Type B pancreatic cell (in vitro differentiated cells): ENCODE measurements at places on chromosomes 6 and 20.

DNA sequence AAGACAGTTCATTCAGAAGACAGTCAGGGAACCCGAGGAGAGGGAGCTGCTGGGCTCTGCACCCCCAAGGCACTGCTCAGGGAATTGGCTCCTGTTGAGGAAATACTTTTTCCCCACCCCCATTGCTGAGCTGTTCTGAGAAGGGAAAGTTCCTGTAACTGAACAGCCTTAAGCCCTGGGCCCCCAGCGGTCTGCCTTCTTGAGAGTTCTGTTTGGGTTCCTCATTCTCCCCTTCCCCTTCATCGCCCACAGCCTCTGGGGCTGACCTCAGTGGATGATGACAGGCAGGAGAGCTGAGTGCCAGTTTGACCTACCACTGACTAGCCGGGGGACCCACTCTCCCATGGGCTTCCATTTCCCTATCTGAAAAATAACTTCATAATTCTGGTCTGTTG lies 10.7 kb downstream of the HCK start:
- H3K27ac ChIP-seq, result no peak overlapping the region
- peaks cover 7% of the 10 kb centered on the region for H3K4me1 ChIP-seq
- H3K27me3 ChIP-seq, result peaks cover 72% of the 10 kb centered on the region
- H3K36me3 ChIP-seq, result no peaks in the 10 kb centered on the region

- no peak overlapping the region for H3K4me3 ChIP-seq
- peaks cover 17% of the 10 kb centered on the region for H3K4me1 ChIP-seq
- no peak overlapping the region for H3K27ac ChIP-seq
- no peak for DNase-seq
- no peaks in the 10 kb centered on the region for H3K27me3 ChIP-seq
These were observed 96.7 kb downstream of the L3MBTL3 start for GRCh38 chr6:130115036-130115435.

DNA sequence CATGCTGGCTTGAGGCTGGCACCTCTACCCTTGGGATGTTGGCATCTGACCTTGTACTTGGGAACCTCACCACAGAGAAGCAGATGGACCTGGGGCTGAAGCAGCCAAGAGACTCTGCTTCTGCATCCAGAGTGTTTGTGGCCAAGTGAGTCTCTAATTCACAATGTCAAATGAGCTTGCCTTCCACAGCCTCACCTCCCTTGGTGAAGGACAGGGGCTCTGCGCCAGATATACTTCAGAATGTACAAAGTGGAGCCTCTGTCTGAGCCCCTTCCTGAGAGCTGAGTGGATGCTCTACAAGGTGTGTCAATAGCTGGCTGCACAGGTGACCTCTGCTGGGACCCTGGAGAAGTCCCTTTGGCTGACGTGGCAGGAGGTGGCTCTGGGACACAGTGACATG lies 508.9 kb downstream of the CDH26 start:
- H3K36me3 ChIP-seq, result no peaks in the 10 kb centered on the region
- DNase-seq, result no peak
- H3K4me1 ChIP-seq, result peaks cover 5% of the 10 kb centered on the region

- peaks cover 4% of the 10 kb centered on the region for H3K36me3 ChIP-seq
- H3K27ac ChIP-seq, result no peak overlapping the region
- DNase-seq, result no peak
- no peaks in the 10 kb centered on the region for H3K27me3 ChIP-seq
- H3K4me1 ChIP-seq, result peaks cover 14% of the 10 kb centered on the region
These were observed 11.8 kb downstream of the MAP3K4 start for GRCh38 chr6:161003336-161003735.

GRCh38 chr20:23002276-23002675 lies 32.8 kb upstream of the SSTR4 start:
- no peak for DNase-seq
- peaks cover 9% of the 10 kb centered on the region for H3K27me3 ChIP-seq
- no peak overlapping the region for H3K27ac ChIP-seq

DNA sequence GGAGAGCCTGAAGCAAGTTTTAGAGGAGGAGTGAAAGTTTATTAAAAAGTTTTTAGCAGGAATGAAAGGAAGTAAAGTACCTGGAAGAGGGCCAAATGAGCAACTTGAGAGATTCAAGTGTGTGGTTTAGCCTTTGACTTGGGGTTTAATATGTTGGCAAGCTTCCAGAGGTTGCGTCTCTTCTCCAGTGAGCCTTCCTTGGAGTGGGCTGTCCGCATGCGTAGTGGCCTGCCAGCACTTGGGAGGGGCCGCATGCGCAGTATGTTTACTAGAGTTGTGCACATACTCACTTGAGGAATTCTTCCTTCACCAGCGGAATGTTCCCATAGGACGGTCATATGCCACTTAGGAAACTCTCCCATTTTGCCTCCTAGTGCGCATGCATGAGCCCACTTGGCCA lies 235.2 kb downstream of the ALDH8A1 start:
- no peak overlapping the region for H3K4me3 ChIP-seq
- no peaks in the 10 kb centered on the region for H3K36me3 ChIP-seq
- H3K27me3 ChIP-seq, result no peaks in the 10 kb centered on the region
- no peak overlapping the region for H3K27ac ChIP-seq
- H3K4me1 ChIP-seq, result peaks cover under 1% of the 10 kb centered on the region

DNA sequence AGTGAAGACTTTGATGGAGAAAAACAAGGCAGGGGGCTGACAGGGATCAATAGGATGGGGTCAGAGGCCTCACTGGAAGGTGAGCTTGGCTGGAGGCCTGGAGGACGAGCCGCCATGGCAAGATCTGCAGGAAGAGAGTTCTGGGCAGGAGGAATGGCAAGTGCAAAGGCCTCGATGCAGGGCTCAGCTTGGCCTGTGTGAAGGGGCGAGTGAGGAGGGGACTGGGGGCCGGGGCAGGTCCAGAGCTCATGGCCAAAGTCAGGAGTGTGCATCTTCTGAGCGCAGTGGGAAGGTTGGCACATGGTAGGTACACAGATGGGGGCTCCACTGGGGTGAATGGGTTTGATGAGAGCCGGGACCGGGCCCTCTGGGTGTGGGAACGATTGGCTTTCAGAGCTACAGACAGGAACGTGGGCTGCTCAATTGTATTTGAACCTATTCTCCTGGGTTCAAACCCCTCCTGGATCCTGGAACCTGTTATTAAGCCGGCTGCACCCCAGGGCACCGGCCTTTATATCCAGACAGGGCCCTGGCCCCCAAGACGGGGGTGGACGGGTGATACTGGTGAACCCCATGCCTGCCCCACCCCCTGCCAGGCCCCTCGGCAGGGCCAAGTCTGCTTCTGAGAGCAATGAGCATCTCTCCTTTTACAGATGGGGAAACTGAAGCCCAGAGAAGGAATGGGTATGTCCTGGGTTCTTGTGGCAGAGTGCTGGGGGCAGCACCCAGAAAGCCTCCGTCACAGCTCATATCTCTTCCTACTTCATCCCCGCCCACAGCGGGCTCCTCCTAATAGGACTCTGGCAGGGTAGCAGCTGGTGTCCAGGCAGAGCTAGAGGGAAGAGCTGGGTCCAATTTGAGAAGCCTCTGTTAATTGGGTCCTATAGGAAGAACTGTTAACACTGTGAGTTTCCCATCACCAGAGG lies 106.1 kb downstream of the CEBPB start:
- no peak overlapping the region for H3K4me3 ChIP-seq
- H3K36me3 ChIP-seq, result no peaks in the 10 kb centered on the region
- H3K4me1 ChIP-seq, result peaks cover 11% of the 10 kb centered on the region
- H3K27me3 ChIP-seq, result no peaks in the 10 kb centered on the region
- no peak for DNase-seq

DNA sequence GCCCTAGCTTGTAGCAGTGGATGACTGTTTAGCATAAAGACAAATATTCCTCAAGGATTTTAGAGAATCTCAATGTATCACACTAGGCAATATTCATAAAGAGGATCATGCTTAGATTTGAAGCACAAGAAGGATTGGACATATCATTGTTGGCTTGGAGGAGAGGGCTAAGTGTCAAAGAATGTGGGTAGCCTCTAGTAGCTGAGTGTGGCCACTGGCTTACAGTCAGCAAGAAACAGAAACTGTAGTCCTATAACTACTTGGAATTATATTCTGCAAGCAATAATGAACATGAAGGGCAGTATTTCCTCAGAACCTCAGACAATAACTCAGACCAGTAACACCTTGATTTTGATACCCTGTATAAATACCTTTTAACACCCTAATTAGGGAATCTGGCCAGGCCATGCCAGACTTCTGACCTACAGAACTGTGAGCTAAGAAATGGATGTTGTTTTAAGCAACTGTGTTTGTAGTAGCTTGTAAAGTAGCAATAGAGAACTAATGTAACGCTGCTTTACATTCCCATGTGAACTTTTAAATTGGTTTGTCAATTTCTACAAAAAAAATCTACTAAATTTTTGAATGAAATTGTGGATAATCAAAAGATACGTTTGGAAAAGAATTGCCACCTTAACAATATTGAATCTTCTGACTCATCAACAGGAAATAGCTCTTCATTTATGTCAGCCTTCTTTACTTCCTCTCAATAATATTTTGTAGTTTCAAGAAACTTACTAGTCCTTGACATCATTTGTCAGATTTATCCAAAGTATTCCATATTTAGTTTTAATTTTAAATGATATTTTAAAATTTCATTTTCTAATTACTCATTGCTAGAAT lies 65.2 kb upstream of the RSPO3 start:
- no peaks in the 10 kb centered on the region for H3K27me3 ChIP-seq
- H3K27ac ChIP-seq, result no peak overlapping the region
- H3K4me3 ChIP-seq, result no peak overlapping the region

DNA sequence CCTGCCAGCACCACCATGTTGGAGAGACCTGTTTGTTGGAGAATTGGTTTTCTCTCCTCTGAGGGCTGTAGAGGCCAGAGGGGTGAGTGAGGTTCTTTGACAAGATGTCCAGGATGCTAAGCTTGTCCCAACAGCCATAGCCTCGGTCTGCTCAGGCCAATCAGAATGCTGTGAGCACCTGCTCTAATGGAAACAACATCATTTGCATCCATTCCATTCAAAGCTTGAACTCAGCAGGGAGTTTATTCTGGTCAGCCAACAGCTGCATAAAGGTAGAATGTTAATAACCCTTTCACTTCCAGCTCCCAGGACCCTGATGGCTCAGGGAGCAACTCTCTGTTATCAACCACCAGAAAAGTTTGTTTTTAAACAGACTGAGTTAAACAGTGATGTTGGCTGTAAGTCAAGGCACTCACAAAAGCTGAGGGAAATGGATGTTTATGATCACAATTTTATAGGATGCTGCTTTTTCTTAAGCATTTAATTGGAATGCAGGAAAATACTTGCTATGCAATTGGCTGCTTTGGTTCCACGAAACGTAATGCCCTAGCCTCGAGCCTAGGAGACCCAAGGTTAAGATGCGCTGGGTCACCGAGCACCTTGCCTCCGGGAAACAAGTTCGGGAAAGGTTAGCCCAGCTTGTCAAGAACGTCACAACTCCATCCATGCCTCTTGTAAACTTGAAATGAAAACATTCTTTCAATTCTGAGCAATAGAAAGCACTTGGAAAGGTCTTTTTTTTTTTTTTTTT lies 155.2 kb downstream of the NFATC2 start:
- H3K36me3 ChIP-seq, result no peaks in the 10 kb centered on the region
- peaks cover 5% of the 10 kb centered on the region for H3K4me1 ChIP-seq
- no peaks in the 10 kb centered on the region for H3K27me3 ChIP-seq
- no peak for DNase-seq
- H3K4me3 ChIP-seq, result no peak overlapping the region

DNA sequence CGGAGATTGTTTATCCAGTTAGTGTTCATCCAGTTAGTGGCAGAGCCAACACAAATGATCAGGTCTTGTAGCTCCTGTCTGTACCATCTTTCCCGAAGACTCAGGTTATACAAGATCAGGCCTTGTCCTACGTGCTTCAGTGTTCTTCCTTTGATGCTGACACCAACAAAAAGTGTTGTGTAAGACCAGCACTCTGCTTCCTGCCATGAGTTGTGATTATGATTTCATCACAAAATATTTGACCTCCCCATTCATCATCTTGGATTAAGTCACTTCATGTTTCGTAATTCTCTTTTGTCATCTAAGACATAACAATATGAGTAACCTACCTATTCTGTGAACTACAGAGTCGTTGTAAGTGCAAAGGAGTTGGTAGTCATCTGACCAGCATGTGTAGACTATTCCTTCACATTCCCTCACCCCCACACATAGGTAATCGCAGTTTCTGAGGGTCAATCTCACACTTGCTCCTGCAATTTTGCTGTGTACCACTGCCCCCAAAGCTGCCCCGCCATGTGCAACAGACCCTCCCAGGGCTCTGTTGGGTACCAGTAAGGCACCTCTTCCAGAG lies 135.6 kb upstream of the SLC22A23 start:
- DNase-seq, result no peak
- no peaks in the 10 kb centered on the region for H3K27me3 ChIP-seq
- H3K27ac ChIP-seq, result peak overlapping the region; percentile 43

- no peaks in the 10 kb centered on the region for H3K27me3 ChIP-seq
- H3K27ac ChIP-seq, result no peak overlapping the region
- H3K4me1 ChIP-seq, result peaks cover 30% of the 10 kb centered on the region
- peaks cover 3% of the 10 kb centered on the region for H3K36me3 ChIP-seq
- no peak overlapping the region for H3K4me3 ChIP-seq
- DNase-seq, result no peak
These were observed 51.8 kb downstream of the UTRN start for GRCh38 chr6:144336900-144337299.

DNA sequence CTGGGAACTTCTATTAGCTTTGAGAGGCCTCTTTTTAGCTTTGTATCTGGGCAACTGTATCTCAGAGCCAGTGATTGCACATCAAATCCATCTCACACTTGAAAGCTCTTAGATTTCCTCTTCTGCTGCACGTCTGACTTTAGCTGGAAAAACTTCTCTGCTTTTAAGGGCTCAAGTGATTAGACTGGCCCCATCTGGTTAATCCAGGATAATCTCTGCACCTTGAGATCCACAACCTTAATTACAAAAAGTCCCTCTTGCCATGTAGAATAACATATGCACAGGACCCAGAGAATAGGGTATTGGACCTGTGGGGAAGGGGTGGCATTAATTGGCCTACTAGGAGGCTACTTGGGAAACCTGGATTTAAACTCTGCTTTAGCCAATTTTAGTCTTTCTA lies 24.2 kb downstream of the KLHL31 start:
- H3K4me1 ChIP-seq, result peaks cover 15% of the 10 kb centered on the region
- DNase-seq, result no peak
- H3K4me3 ChIP-seq, result no peak overlapping the region

DNA sequence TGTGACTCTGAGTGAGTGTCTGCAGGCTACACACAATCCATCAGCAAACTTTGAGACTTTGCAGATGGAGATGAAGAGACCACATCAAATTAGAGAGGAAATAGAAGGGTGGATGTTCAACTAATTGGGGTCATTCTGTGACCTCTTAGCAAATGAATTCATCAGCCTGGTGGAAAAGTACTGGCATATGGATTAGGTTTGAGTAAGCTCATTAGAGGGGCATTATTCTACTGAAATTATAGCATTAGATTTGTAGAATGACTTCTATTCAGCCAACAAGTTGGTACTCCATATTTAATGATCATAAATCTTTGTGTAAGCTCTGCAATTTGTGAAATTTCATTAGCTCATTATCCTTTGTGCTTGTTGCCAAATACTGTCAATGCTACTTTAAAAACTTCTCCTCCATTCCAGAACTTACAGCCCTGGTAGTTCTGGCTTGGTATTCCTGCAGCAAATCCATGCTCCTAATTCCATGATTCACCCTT lies 63.8 kb downstream of the ADTRP start:
- DNase-seq, result no peak
- H3K27me3 ChIP-seq, result peaks cover 4% of the 10 kb centered on the region
- no peak overlapping the region for H3K27ac ChIP-seq
- no peaks in the 10 kb centered on the region for H3K36me3 ChIP-seq
- peaks cover 37% of the 10 kb centered on the region for H3K4me1 ChIP-seq
- H3K4me3 ChIP-seq, result no peak overlapping the region

GRCh38 chr6:20539387-20539786 lies 5.1 kb downstream of the CDKAL1 start:
- H3K36me3 ChIP-seq, result peaks cover 29% of the 10 kb centered on the region
- peaks cover 15% of the 10 kb centered on the region for H3K4me1 ChIP-seq
- H3K27ac ChIP-seq, result no peak overlapping the region
- DNase-seq, result no peak
- H3K4me3 ChIP-seq, result no peak overlapping the region
